Posterior cingulate gyrus (tissue), 11 donors: ENCODE measurements at places on chromosomes 6 and 20.
A peak's percentile ranks its signal among the peaks of the same experiment; 100 is the strongest.

GRCh38 chr6:132456700-132457143 lies 55.4 kb upstream of the MOXD1 start:
- DNase-seq, result peak; percentile 83

GRCh38 chr20:63525971-63526370 lies 5.4 kb downstream of the PPDPF start:
- DNase-seq, result no peak

DNA sequence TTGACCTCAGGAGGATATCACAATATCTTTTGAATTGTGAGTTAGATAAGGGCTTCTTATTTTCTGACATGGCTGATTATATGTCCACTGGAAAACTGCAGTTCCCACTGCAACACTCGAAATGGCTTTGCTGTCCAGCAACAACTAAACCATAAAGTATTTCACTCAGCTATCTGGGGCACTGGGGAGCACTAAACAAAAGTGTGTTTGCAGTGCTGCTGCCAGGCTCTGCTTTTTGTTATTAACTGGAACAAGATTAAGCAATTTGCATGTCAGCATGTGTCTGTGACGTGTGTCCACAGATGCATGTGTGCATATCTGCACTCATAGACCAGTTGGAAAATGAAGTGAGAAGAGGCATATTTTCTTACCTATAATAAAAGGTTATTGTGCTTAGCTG lies 107.8 kb upstream of the CCN2 start:
- no peak for DNase-seq

- no peak for DNase-seq
These were observed 1.4 kb upstream of the ENPP3 start for GRCh38 chr6:131635384-131636340.

- DNase-seq, result peak; percentile 95
These were observed 37.0 kb downstream of the MAK start for GRCh38 chr6:10801224-10801848.

DNA sequence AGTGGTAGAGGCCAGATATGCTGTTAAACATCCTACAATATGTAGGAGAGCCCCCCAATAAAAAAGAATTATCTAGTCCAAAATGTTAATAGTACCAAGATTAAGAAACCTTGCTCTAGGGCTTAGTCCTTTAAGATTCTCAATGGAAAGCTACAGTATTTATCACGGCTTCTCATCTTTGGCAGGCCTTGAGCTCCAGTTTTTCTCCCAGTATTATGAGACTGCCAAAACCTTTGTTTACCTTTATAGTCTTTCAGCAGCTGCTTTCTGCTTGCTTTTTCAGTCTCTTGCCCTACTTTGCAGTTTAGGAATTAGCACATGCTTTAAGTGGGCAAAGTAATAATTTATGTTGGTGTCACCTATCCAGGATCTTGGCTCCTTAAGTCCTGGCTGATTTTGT lies 59.7 kb downstream of the NHLRC1 start:
- no peak for DNase-seq

GRCh38 chr6:19892260-19892659 lies 55.1 kb downstream of the ID4 start:
- no peak for DNase-seq

DNA sequence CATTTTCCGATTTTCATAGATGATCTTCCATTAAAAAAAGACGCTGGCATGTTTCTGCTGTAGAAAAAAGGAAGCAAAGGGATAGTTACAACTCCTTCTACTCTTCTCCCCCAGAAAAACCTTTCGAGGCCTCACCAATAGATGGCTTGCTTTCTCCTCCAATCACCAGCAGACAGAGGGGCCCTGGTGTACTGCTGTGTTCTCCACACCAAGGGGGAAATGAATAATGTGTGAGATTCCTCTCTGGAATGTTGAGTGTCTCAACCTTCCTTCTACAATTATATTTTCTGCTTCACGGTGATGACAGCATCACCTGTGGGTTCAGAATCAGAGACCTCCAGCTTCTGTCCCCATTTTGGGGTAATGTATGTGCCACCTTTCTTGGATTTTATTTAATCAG lies 185.7 kb upstream of the FLRT3 start:
- no peak for DNase-seq

DNA sequence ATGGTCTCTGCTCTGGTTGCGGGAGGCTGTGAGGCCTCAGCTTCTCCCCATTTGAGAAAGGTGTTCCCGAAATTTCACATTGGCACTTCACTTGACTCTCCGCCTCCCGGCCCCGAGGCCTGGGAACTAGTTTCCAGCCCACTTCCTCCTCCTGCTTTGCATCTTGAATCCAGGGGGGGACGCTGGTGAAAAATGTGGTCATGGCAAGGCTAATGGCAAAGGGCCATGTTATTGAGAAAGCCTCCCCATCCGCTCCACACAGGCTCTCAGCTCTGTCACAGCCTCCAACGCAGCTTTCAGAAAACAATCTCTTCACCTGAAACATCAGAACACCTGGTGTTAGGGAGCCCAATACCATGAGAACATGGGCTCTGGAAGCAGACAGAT lies 5.6 kb downstream of the PLAGL2 start:
- DNase-seq, result no peak

DNA sequence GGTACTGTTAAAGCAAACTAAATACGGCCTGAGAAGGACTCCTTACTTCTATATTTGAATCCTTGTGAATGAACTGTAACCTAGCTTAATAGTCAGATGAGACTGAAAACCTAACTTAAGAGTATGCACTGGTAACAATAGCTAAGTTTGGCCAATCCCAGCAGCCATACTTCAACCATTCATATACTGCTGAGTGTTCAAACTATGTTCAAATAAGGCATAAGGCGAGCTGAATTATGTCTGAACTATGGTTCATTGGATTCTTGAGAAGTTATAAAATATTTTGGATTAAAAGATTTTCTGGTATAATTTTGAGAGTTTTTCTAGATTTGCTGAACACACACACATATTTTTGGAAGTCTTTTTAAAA lies 2.2 kb downstream of the SMPDL3A start:
- DNase-seq, result no peak

DNA sequence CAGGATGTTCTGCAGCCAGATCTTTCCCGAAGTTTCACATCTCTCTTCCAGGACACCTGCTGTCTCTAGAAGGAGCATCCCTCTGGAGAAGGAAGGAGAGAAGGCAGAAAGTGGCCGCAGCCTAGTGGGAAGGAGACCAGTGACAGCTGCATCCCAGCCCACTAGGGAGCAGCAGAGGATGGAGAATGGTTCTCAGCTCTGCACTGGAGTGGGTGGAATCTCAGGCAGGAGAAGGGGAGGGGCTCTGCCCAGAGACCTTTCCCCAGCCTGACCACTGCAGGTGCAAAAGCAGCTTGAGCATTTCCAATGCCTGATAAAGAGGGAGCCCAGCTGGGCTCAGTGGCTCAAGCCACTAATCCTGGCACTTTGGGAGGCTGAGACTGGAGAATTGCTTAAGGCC lies 32.3 kb downstream of the NCR2 start:
- DNase-seq, result peak; percentile 91

- DNase-seq, result no peak
These were observed 31.9 kb downstream of the DUSP22 start for GRCh38 chr6:324116-324728.

DNA sequence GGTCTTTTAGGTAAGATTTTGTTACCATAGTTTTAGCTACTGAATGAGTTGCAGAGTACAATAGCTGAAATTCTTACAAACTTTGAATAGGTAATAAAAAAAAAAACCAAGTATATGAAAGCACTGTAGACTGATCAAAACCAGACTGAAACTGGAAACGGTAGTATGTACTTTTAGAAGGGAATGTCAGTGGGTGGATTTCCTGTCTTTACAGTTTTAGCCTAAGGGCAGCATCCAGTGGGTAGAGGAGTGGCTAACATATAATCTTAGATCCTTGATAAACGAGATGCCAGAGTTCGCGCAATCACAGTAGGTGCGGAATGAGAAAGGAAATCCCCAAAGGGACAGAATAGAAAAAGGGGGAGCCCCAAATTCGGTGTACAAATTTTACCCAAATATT lies 385.9 kb upstream of the RUNX2 start:
- DNase-seq, result no peak

DNA sequence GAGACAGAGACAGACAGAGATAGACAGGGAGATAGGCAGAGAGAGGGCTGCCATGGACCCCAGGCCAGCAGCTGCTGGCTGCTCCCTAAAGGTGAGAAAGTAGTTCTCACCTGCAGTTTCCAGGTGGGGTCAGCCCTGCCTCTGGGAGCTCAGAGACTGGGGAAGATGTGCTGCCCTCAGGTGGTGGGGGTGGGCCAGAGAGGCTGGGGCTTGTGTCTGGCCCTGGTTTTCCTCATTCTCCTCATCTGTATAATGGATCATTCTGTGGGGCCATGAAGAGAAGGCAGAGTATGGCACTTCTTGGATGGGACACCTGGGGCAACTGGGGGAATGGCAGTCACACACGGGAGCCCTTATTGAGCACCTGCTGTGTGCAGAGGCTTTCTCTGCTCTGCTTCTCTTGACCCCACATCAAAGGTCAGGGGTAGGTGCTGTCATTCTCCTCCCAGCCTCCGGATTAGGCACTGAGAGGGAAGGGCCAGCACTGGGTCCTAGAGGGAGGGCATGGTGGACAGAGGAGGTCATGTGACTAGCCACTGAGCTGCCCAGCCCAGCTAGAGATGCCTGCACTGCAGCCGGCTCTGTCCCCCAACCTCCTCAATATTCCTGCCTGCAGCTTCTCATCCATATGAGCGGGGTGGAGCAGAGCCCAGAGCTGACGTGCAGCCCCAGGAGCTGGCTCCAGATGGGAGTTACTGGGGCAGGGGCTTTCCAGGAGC lies 4.1 kb downstream of the ANGPT4 start:
- no peak for DNase-seq

DNA sequence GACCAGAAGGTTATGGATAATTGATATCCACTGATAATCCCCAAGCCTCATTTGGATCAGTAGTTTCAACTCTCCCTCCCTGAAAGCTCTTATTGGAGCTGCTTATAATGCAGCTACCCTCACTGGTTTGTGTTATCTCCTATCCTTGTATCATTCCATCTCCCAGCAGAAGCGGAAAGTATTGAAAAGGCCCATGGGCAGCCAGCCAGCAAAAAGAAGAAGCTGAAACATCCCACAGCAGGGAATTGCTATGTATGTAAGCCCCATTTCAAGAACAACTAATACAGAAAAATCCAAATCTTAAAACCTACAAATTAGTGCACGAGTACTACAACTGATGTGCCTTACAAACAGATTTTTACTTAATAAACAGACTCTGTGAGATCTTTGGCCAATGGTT lies 269.0 kb upstream of the ECI2 start:
- DNase-seq, result no peak

- no peak for DNase-seq
These were observed 79.6 kb upstream of the AHI1 start for GRCh38 chr6:135577059-135577538.

DNA sequence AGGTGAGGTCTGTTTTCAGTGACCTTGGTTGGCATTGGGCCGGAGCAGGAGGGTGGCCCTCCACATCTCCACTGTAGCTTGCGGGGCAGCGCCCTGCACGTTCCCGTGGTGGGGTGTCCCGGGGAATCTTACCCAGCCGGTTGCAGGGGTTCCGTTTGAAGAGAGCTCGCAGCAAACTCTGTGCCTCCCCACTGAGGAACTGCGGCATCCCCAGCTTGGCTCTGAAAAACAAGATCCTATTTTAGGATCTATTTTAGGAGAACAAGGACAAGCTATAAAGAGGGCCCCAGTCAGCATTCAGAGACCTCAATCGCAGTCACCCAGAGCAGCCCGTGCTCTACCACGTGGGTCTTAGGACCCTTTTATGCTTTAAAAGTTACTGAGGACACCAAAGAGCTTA lies 97.8 kb downstream of the RAMACL start:
- no peak for DNase-seq

DNA sequence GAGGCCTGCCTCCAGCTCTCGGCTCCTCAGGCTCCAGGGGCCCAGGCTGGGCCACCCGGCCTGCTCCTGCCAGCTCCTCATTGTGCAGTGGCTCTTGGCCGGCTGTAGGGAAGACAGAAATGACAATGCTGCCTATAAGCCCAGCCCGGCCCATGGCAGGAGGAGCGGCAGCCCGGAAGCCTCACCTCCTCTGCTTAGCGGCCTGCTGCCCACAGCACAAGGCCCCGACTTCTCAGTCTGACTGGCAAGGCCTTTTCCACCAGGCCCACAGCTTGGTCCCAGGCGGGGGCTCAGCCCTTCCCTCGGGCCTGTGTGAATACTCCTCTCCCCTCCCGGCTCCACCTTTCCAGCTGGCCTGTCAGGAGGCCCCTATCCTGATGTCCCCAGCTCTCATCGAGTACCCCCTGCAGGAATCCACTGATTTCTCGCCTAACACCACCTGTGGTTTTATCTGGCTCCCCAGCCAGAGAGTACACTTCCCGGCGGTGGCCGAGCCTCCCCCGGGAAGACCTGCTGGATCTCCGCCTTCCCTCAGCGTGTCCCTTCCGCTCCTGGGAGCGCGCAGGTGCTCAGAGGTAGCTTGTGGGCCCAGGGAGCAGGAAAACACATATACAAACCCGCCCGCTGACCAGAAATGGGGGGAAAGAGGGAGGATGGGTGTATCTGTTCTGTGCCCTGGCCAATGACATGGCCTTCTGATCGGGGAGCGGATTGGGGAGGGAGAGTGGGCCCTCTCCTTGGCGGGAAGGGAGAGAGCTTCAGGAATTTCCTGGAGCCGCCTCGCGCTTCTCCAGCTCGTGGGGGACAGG lies 963 bp downstream of the DDRGK1 start:
- no peak for DNase-seq

DNA sequence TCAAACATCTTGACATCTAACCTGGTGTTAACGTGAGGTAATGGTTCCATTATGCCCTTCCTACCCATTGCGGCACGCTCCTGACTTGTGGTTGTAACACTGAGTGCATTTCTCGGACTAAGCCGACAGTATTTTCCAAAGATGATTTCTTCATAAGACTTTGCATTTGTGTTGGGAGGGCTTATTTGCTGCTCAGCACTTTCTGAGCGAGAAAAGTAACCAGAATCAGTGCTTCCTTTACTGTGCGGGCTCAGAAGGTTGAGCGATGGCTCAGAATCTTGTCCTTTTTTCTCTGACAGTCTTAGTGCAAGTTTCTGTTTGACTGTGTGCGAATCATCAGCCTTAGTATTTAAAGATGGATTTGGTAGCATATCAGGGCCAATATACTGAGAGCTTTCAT lies 171.7 kb downstream of the HIVEP2 start:
- DNase-seq, result no peak

- no peak for DNase-seq
These were observed 40.3 kb downstream of the PTPN1 start for GRCh38 chr20:50550531-50550930.

- DNase-seq, result no peak
These were observed 824.8 kb upstream of the FLRT3 start for GRCh38 chr20:15162079-15162647.

DNA sequence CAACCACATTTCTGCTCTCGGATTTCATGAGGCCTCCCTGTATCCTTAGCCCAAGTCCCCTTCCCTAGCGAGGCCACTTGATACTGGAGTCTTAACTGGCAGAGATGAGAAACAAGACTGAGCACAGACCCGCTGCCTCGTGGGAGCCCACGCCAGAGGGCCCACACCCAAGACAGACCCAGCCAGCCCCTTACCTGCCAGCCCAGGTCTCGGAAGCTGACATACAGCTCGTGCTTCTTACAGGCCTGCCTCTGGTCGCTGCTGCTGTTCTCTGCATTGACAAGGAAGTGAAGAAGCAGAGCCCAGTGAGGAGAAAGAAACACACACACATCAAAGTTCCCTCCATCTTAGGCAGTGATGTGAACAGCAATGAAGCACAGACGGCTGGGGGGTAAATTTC lies 91.7 kb downstream of the BMP7 start:
- DNase-seq, result no peak
